ENCODE measurements at places on chromosomes 2 and 18.

DNA sequence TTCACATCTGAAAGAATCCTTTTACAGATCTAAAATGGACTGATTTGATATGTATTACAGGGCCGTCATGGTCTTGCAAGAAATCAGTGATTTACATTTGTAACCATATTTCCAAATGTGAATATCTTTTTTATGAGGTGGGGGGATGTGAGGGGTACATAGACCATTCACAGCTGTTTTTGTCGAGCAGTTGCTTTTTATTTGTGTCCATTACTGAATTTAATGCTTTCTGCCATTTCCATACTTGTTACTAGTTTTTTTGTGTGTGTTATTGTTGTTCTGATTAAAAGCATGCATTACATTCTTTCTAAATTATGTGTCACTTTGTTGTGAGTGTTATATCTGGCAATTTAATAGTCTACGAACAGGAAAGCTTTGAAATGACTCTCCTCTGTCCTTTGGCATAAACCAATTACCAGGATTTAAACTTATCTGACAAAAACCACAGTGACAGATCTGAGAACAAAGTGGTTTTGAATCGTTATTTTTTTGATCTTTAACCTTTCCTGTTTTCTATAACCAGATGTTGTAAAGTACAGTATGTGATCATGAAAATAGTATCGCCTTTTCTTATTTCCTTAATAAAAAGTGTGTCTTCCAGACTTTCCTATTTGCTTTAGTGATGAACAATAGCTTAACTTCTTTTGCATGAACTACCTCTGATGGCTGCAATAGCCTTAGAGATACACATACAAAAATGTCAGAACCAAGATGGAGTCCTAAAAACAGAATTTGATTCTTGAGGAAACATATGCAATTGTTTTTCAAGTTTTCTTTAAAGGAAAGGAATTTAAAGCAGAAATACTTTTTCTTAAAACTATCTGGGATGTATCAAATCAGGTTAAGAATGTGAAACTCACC is 354.2 kb upstream of the ACVR2A start:
- no peak for DNase-seq

- DNase-seq = no peak
These were observed 132.2 kb downstream of the SPTBN1 start for GRCh38 chr2:54588244-54588899.

- DNase-seq = no peak
These were observed 103.4 kb downstream of the TSN start for GRCh38 chr2:121858847-121859246.

DNA sequence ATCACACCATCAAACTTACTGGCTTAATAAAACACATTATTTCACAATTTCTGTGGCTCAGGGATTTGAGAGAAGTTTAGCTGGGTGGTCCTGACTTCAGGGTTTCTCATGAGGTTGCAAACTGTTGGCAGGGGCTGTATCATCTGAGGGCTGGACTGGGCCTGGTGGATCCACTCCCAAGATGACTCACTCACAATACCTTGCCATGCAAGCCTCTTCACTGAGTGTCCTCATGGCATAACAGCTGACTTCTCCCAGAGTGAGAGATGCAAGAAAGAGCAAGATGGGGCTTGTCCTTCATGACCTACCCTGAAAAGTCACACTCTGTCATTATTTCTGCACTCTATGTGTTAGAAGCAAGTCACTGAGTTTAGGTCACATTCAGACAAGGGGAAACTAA is 73.8 kb downstream of the AQP4 start:
- no peak for DNase-seq

Data from urothelium cell line (cell line).